ENCODE measurements at places on chromosomes 6 and 20.

- DNase-seq = no peak
Observed at GRCh38 chr20:57682184-57683101, 27.4 kb downstream of the PMEPA1 start.

- no peak for DNase-seq
Observed at GRCh38 chr6:63530182-63530581, 42.1 kb upstream of the LOC128125822 start.

DNA sequence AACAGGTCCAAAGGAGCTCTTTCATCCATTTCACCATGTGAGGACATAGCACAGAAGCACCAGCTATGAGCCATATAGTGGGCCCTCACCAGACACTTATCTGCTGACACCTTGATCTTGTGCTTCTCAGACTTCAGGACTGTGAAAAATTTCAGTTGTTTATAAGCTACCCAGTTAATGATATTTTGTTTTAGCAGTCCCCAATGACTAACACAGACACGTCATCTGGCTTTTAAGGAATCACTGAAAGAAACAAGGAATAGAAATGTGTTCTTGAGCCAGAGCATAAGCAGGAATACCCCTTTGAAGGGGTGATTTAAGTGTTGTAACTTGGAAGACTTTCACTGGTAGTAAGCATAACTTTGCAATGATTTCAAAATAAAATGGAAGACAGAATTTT lies 214.7 kb upstream of the PTCHD4 start:
- no peak for DNase-seq

GRCh38 chr20:31857861-31858759 lies 12.2 kb downstream of the DUSP15 start:
- no peak for DNase-seq

GRCh38 chr6:41591859-41592502 lies 45.8 kb downstream of the FOXP4 start:
- DNase-seq = peak; percentile 68

DNA sequence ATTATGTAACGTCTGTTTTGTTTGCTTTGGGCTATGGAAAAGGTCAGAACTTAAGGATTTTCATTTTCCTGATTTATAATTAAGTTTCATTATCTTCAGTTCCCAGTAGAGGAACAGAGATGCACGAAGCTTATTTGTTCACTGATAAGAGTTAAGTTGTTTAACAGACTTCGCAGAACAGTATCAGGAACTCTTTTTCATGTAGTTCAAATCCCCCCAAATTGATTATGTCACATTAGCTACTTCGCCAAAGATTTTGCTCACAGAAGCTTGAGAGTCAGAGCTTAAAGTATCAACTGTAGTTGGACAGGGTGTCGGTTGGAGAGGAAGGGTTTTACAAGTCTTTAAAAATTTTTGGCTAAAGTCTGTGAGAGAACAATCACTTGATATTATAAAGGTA lies 43.4 kb downstream of the ZHX3 start:
- no peak for DNase-seq

DNA sequence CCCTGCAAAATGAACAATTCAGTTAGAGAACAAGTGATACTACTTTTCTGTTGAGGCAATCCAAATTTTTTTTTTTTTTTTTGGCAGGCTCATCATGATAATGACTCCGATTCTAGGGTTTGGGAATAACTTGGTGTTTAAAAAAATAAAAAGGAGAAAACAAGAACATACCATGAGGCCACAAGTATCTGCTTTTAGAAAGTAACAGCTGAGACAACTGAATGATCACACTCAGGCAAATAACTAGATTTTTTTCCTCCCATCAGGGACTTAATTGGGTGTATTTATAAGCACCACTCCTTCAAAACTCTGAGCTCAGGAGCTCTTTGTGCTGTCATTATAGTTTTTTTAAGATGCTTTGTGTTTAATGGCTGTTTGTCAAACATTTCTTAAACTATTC lies 29.6 kb downstream of the PAK5 start:
- no peak for DNase-seq

DNA sequence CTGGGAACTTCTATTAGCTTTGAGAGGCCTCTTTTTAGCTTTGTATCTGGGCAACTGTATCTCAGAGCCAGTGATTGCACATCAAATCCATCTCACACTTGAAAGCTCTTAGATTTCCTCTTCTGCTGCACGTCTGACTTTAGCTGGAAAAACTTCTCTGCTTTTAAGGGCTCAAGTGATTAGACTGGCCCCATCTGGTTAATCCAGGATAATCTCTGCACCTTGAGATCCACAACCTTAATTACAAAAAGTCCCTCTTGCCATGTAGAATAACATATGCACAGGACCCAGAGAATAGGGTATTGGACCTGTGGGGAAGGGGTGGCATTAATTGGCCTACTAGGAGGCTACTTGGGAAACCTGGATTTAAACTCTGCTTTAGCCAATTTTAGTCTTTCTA lies 24.2 kb downstream of the KLHL31 start:
- DNase-seq = no peak

GRCh38 chr6:116572162-116572561 lies 858 bp downstream of the RWDD1 start:
- DNase-seq = peak; percentile 13

DNA sequence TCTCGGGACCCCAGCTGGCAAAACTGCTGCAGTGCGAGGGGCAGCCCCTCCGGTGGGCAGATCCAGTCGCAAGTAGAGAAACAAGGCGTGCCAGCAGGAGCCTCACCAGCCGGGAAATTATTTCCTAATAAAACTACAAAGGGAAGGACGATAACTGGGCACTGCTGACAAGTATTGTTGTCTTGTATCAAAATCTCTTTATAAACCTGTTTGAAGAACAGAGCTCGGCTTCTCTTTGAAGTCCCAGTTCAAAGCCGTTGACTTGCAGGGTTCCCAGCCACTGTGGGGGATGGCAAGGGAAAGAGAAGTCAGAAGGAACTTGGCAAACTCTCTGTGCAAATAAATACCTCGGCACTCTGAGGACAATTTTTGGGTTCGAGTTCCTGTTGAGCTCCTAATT lies 504.5 kb downstream of the CD83 start:
- DNase-seq = no peak

DNA sequence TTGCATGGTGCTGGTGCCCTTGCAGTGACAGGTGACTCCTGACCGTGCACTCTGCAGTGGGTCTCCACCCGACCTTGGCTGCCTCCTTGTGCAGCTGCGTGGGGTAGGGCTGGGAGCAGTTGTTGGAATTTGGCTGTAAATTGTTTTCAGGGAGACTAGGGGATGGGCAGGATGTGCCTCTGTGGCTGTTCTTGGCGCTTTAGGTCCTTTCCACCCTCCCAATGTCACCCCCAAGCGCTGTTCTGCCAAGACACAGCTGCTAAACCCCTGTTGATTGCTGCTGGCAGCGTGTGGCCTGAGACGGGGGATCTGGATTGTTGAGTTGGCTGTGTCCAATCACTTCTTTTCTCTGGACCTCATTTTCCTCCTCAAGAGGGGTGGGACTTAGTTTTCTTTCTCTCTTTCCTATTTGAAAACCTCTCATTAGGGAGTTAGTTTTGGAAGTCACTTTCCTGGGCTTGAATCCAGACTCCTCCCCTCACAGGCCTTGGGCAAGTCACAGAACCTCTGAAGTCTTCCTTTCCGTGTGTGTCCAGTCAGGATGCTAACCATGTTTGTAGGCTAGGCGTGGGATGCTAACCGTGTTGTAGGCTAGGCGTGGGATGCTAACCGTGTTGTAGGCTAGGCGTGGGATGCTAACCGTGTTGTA lies 8.5 kb downstream of the IGF2R start:
- DNase-seq = no peak

- no peak for DNase-seq
Observed at GRCh38 chr6:89199579-89199978, 17.6 kb downstream of the GABRR1 start.

DNA sequence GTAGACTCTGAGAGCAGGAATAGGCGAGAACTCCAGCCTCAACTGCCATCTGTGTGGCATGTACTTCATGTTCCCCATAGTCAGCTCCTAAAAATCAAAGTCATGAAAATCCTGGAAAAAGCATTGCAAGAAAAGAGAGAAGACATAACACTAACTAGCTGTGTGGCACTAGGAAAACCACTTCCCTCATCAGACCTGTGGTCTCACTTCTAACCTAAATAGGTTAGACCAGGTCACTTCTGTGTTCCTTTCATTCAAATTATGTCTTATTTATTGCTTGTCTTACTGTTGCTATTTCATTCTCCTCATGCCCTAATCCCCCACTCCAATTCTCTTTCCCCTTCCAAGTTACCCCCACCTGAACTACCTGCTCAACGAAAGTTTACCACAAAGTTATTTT lies 70.2 kb downstream of the TNFRSF21 start:
- no peak for DNase-seq

- no peak for DNase-seq
Observed at GRCh38 chr6:124723671-124724070, 238.6 kb upstream of the RNF217 start.

- DNase-seq = no peak
Observed at GRCh38 chr20:49267327-49267726, 10.5 kb downstream of the ZNFX1 start.

- no peak for DNase-seq
Observed at GRCh38 chr20:24773751-24774201, 175.3 kb upstream of the CST7 start.

DNA sequence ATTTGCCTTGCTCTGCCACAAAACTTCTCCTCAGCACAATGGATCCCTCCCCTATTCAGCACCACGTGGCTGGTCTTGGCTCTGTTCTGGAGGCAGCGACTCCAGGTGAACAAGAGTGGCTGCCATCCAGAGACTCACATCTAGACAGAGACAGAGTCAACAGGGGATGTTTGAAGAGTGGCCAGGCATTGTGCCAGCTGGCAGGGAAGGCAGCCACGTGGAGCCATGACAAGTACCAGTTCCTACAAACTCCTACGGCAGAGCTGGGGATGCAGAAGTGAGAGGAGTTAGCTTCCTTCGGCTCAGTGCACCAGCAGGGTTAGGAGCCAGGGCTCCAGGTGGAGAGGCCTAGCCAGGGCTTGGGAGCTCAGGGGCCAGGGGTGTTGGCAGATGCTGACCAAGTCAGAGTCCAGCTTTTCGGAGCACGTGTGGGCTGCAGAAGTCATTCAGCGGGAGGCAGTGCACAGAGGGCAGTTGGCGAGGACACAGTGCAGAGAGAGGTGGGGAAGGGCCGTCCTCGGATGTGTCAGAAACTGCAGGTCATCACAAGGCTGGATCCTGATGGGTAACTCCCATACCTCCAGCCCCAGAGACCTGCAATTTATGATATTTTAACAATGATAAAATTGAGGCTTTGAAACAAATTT lies 171.7 kb upstream of the PDE10A start:
- DNase-seq = no peak

GRCh38 chr6:106213660-106214289 lies 111.8 kb downstream of the ATG5 start:
- DNase-seq = no peak

DNA sequence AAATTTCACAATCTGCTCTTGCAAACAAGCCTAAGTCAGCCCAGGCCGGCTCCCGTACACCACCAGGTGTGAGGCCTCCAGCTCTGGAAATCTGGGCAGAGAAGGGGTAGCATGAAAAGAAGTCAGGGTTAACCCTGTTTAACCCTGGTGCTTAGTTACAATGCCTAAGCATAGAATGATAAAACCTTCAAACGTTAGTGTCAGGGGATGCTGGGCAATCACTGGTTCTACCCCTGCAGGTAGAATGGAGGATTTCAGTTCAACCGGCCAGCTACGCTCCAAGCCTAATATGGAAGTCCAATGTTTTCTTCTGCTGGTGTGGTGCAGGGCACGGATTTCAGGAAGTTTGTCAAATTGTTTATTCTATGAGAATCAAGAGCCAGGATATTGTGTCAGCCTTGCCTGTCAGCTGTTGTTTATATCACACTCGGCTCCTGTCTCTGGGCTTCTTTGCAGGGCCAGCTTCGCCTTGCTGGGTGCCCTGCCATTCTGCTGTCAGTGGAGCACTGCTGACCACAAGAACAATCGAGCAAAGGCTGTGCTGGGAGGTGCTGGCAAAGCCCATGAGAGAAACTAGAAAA lies 20.2 kb upstream of the CD93 start:
- DNase-seq = no peak

- no peak for DNase-seq
Observed at GRCh38 chr6:3757241-3757641, 5.7 kb upstream of the PXDC1 start.

DNA sequence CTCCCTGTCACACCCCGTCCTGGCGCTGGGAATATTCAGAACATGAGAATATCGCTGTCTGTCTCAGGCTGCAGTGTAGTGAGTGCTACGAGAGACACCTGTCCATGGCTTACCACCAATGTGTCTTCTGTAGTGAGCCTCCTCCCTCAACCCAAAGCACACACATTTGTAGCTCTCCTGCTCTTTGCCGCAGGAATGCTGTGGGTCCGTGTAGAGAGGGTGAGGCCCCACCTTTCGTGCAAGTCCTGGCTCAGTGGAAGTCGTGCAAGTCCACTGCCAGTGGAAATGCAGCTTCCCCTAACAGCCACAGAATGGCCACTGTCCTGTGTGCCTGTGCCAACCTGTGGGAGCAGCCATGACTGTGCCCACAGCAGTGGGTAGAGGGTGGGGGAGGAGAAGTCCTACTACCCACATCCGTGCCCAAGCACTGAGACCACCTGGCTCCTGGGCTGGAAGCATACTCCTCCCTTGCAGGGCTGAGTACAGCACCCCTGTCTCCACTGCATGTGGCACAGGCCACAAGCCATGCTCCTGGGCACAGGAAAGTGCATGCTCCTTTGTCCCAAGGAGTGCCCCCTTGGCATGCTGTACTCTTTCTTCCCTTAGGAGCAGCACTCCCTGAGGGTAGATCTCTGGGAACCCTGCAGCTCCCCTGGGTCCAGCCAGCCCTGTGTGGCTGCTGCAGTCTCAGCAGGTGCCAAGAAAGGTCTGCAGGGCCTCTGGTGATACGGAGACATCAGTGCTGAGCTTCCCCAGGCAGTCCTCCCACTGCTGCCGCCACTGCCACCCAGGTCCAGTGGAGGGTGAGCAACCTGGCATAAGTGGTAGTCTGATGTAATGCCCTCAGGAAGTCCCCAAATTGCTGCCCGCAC lies 28.0 kb downstream of the IGF2R start:
- DNase-seq = no peak

DNA sequence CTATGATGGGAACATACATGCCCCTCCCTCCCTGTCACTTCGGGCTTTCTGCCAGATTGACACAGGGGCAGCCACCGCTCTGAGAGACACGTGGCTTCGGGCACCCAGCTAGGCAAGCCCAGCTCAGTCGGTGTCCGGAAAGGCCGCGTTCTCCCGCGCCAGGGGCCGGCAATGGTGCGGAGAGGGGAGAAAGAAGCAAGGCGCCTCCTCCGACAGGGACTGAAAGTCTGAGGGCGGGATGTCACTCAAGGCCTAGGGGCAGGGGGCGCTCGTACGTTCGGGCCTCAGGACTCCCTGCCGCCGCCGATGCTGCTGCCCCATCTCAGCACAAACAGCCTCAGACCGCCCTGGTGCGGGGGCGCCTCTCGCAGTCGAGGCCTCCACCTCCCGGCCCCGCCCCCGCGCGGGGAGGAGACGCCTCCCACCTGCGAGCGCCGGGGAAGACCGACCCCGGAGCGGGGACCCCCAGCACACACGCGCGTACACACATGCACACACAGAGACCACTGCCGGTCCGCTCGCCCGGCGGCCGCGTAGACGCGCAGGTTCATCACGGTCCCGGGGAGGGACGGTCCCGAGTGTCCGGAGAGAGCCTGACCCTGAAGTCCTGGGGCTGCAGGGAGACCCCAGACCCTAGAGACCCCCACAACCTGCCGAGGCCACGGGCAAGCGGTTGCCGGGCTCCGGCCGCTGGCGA lies 1.9 kb downstream of the GRM4 start:
- DNase-seq = peak; percentile 39

All from NCI-H1417 (cell line).